ENCODE measurements at places on chromosomes 16 and 17. TPM values are rescaled to one million over a fixed set of nuclear protein-coding genes. Genes with fewer than 3 reads are reported as not detected.

DNA sequence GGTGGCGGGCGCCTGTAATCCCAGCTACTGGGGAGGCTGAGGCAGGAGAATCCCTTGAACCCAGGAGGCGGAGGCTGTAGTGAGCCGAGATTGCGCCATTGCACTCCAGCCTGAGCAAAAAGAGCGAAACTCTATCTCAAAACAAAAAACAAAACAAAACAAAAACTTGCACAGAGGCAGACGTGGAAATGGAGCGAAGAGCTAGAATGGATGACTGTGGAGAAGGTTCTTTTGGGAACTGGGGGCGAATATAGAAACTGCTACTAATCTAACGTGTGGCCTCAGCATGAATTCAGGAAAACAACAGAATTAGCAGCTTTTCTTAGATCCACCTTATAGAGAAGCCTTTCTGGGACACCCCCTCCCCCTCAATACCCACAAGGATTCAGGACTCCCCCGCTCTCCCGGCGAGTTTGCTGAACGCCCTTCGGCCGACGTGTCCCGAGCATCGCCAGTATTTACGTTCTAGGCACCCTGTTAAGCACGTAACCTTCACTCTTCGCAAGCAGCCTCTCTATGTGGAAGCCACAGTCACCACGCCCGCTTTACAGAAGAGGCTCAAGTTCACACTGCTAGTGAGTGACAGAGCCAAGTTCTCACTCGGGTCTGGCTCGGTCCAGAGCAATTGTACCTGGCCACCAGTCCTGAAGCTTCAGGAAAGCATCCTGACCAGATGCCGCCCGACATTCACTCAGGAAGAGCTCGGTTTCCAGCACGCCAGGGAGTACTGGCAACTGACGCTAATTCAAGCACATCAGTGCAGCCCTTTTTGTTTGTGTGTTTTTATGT is 13.3 kb upstream of the ABR start:
- DNase-seq, result no peak

- DNase-seq, result no peak
Measured at GRCh38 chr16:54444851-54445458, 158.4 kb upstream of the IRX3 start.

DNA sequence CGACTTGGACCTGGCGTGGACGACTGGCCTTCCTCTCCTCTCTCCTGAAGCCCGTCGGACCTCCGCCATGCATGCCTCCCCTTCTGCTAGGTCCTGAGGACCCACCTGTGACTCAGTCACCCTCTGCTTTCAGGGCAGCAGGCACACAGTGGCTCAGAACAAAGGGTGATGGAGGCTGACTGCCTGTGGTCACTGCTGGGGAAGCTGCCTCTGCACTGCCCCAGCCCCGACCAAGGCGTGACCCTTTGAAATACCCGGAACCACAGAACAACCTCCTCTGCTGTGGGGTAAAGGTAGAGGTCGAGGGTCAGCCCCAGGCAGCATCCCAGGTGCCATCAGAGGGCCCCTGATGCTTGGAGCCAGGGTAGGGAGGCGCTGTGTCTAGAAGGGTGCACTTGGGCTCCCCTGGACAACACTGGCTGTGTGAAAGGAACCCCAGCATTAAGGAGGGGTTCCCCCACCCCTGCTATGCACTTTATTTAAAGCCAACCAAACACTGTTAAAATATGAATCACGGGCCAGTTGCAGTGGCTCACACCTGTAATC is 12.5 kb upstream of the SLC4A1 start:
- no peak for DNase-seq

DNA sequence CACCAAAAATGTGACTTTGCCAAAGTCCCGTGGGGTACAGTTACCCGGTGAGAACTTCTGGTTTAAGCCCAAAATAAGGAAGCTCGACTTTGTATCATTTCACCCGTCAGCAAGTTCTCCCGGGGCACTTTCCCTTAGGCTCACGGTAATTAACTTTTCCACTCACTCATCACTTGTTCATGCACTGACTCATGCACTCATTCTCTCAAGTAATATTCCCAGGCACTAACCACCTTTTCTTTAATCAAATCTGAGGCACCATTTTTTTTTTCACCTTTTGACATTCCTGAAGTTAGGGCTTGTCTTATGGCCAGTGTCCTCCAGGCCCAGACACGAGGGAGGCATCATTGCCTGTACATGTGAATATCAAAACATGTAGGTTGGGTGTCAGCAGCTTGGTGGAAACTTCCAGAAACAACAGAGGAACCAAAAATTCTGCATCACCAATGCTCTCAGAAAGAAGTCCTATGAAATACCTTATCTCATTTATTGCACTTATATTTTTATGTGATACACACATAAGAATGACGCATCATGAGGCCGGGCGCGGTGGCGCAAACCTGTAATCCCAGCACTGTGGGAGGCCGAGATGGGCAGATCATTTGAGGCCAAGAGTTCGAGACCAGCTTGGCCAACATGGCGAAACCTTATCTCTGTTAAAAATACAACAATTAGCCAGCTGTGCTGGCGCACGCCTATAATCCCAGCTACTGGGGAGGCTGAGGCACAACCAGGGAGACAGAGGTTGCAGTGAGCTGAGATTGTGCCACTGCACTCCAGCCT is 36.1 kb upstream of the ATP2C2 start:
- no peak for DNase-seq

Gene OR3A2
- total RNA-seq, result not detected

Gene IKZF3
- total RNA-seq, result 137 TPM

Gene ASIC2
- total RNA-seq, result not detected

GRCh38 chr16:9681508-9681907 is 500.7 kb downstream of the GRIN2A start:
- no peak for DNase-seq

Gene GPR179
- total RNA-seq, result 0.04 TPM

DNA sequence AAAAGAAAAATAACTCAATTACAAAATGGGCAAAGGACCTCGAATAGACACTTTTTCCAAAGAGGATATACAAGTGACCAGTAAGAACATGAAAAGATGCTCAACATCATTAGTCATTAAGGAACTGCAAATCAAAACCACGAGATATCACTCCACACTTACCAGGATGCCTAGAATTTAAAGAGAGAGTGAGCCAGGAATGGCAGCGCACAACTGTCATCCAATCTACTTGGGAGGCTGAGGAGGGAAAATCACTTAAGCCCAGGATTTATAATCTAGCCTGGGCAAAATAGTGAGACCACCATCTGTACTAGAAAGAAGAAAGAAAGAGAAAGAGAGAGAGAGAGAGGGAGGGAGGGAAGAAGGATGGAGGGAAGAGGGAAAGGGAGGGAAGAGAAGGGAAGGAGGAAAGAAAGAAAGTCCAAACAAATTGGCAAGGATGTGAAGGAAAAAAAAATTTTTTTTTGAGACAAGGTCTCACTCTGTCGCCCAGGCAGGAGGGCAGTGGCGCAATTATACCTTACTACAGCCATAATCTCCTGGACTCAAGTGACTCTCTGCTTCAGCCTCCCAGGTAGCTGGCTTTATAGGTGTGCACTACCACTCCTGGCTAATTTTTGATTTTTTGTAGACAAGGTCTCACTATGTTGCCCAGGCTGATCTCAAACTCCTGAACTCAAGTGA is 22.6 kb downstream of the TBX2 start:
- no peak for DNase-seq
